ENCODE measurements at places on chromosomes 2 and 18.

- no peak for DNase-seq
Observed at GRCh38 chr18:60915160-60915559, 418.1 kb upstream of the CDH20 start.

DNA sequence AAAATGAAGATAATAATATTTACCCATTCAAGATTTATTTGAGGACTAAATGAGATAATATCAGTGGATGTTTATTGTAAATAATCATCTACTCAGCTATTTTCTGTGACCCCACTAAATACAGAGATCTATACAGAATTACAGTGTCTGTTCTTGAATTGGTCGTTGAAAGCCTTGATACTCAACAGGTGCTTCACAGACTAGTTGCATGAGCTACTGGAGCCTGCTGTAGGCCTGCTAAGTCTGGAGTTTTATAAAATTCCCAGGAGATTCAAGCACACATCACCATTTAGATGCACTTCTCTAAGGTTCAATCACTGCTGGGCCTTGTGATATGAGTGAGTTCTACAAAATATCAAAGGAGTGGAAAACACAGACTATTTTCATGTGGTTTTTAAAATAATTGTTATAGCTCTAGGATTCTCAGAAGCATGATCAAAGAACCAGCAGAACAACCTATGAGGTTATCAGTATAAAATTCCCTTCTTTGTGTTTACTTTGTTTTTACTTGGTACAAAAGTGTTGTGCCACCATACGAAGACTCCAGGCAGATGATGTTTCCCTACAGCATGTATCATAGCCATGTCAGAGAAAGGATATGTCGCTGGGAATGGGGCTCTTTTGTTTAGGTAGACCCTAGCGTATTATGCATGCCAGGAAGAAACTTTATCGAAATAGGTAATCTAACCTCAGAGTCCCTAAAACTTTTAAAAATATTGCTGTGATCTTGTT, 7.1 kb downstream of the SULT1C4 start:
- no peak for DNase-seq

DNA sequence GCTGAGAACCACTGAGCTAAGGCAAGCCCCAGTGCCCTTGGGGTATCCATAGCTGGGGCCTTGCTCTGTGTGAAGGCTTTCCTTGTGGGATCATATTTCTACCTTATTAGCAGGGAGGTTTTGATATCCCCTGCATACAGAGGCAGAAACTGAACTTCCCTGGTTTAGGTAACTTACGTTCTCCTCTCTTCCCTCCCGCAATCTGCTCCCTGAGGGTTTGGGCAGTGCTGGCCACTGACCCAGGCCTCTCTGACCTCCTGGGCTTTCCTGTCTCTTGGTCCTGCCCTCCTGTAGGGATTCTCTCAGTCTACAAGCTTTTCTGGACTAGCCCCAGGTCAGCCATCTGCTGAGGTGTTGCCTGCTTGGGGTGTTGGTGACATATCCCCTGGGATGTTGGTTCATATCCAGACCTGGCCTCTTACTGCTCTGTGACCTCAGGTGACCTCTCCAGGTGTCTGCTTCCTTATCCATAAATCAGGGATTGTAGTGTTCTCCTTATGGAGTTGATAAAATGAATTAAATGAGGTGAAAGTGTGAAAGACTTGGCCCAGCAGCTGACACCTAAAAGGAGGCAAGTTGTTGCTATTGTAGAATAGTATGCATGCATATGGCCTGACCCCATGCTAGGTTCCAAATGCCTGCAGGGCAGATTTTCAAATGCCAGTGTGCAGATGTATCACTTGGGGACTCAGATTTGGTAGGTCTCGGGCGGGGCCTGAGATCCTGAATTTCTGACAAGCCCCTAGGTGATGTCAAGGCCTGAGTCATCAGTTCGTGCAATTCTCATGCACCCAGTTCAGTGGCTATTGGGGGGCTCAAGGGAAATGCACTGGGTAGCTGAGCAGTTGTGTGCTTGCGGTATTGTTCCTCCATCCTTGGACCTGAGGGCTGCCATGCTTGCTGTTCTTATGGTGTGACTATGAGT, 106.6 kb downstream of the FHOD3 start:
- DNase-seq: no peak

DNA sequence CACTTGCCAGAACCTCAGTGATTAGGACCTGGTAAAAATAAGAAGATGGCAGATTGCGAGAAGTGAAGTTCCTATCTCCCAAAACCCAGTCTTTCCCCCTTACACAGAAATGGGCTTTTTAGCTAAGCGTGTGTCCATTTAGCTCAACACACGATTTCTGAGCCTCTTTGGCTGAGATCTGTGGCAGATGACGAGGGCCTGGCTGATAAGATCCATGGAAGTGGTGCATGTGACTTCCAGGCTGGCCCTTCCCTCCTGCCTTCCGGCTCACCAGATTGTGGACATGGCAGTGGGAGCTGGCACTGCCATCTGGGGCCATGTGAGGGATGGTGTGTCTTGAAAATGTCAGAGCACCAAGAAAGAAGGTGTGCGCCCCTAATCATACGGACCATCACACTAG, 41.0 kb upstream of the ZFP36L2 start:
- DNase-seq: no peak

DNA sequence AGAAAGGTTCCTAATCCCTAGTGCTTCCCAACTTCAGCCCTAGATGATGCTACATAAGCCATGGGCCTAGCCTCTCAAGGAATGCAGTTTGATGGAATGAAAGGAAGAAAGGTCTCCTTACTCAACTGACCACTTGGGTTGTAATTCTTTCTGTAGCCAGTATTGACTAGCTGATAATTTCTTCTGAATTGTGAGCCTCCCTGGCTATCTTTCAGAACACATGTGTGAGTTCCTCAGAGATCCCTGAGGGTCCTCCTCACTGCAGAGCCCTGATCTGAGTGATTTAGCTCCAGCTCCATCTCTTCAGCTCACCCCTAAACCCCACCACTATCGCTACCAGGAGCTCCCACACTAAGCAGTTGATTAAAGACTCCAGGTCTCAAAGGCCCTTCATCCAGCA, 31.5 kb downstream of the CFAP210 start:
- DNase-seq: no peak

DNA sequence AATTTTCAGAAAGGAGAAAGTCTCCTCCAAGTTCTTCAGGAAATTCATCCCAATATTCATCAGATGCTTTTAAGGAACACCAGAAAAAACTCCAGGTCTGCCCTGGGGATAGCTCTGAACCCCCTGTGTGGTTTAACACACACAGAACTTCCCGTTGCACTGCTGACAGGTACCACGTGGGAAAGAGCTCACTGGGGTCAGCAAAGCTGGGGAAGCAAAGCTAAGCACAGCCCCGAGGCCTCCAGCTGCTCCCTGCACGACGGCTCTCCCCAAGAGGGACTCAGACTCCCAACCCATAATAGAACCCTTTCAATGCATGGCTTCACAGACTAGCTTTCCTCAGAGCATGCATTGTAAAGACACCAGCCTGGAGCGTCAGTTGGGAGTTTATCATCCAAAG, 28.0 kb downstream of the ADI1 start:
- no peak for DNase-seq

DNA sequence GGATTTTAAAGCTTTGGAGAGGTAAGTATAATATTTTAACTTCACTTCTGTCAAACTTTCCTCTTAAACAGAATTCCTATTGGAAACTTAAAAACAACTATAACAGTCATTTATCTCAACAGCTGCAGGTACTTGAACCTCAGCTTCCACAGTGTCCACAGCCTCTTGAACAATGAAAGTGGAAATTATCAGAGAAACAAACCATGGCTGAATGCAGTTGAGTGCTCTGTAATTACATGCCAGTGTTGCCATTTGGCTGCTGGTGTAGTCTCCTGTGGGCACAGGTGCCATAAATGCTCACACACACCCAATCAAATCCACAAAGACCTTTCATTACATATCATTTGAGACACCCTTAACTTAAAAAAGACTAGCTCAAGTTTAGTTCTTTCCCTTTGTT, 125.1 kb downstream of the CPS1 start:
- DNase-seq: no peak

DNA sequence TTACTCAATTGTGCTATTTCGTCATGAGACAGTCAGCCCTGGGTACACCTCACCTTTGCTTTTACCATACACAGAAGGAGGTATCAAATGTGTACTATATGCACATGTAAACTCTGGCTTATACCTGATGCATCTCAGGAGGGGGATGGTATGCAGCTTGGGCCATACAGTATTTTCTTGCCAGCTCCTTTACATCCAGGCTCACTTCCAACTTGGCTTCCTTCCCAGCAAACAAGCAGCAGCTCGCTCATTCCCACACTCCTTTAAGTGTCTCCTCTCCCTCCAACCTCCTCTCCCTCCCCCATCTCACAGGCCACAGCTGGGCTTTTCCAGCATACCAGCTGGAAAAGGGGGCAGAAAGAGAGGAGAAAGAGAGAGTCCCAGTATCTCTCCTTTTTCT, 9.6 kb downstream of the MARCHF4 start:
- no peak for DNase-seq

GRCh38 chr18:8863427-8863826, 158.1 kb downstream of the MTCL1 start:
- no peak for DNase-seq

DNA sequence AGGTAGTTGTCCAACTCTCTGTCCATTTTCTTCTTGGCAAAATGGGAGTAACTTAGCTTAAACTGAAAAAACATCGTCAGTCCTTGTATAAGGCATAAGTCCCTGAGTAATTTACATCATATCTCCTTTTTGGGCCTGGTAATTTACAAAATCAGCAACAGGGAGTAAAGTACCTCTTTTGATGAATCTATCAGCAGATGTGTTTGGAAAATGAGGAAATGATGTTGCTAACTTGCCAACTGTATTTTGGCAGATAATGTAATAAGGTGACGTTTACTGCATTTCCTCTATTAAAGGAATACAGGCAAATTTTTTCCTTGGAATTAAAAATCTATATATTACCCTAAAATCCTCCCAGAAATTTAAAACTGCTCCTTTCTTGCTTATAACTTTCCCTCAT, 29.2 kb downstream of the ANKRD44 start:
- DNase-seq: no peak

GRCh38 chr2:235286622-235287374, 207.0 kb upstream of the AGAP1 start:
- no peak for DNase-seq

DNA sequence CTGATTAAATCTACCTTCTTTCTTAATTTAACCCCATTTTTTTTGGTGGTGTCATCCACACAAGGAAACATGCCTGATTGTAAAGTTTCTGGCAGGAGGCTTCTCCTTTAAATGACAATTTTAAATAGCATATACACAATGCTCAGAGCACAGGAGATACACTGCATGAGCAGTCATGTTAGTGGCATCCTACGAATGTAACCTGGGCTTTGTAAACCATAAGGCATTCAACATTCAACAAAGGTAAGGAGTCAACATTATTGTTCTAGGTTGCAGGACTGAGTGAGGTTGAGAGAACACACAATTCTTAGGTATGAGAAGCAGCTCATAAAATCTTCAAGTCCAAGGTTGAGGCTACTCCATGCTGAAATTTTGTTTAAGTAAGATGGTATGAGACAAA, 266.6 kb upstream of the SIX2 start:
- no peak for DNase-seq

- no peak for DNase-seq
Observed at GRCh38 chr2:121562269-121563176, 31.8 kb downstream of the RNU4ATAC start.

- DNase-seq: no peak
Observed at GRCh38 chr2:69652206-69652605, 8.7 kb upstream of the AAK1 start.

DNA sequence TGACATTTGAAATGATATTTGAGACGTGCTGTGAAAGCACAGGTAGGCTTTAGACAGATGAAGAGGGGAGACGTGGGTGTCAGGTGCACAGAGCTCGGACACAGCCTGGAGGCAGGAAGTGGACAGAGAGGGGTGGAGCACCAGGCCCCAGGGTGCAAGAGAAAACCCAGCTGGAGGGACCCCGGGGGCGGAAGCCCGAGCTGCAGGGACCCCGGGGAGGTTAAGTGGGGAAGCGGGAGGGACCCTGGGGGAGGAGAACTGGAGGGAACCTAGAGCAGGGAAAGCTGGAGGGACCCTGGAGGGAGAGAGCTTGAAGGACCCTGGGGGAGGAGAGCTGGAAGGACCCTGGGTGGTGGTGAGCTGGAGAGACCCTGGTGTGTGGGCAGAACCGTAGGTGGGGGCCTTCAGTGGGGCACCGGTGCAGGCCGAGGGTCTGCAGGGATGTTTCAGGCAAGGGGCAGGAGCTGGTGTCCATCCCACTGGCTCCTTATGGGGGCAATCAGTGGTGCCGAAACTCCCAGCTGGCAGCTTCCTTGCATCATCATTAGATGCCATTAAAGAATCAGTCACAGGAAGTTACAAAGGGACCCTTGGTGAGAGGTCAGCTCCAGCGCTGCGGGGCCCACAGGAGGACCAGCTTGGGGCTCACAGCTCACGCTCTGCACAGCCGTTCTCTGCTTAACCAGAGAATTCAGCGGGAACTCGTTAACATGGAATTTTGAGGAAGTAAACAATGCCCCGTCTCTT, 246.6 kb downstream of the EIPR1 start:
- no peak for DNase-seq

GRCh38 chr2:20037660-20038059, 13.8 kb downstream of the LAPTM4A start:
- DNase-seq: no peak

GRCh38 chr2:104051766-104052165, 802.1 kb upstream of the POU3F3 start:
- DNase-seq: no peak

GRCh38 chr2:60054571-60055340, 498.7 kb downstream of the BCL11A start:
- DNase-seq: no peak

DNA sequence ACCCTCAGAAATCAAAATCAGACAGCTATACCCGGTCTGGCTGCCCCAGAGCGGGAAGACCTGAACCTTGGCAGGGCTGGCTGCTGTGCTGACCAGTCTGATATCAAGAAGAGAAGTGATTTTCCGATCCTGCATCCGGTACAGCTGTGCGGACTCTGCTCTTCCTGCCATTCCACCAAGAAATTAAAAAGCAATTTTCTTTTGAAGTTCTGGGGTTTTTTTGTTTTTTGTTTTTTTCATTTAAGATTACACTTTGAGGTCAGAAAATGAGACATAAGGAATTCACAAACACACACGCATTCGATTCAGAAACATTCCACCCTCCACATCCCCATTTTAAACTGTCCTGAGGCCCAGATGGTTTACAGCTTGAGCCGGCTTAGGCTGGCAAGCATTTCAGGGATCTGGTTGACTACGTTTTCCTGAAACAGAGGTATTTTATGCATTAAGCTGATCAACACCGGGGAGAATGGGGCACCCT, 156.5 kb downstream of the COL6A3 start:
- no peak for DNase-seq

DNA sequence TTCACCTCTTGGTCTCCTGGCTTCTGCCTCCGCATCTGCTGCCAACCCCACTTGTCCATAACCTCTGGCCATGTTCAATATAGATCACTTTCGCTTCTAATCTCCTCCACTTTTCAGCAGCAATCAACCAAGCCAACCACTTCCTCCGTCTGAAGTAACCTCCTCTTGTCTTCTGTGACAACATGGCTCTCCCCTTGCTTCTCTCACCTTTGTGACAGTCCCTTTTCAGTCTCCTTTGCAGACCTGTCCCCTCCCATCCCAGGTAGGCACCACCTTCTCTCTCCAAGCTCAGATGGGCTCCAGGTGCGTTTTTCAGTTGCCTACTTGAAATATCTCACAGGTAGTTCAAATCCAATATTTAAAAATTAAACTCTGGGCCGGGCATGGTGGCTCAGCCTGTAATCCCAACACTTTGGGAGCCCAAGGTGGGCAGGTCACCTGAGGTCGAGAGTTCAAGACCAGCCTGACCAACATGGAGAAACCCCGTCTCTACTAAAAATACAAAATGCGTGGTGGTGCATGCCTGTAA, 4.7 kb upstream of the PSD4 start:
- no peak for DNase-seq

- no peak for DNase-seq
Observed at GRCh38 chr2:130836501-130837174, at the start of gene ARHGEF4. Gene ARHGEF4, plus strand, starts transcription at chr2:130836914. Its CDS starts 40 bp downstream, at chr2:130836954.
